IPS DF 6.9 (cell line): ENCODE measurements at places on chromosomes 5 and 9.

DNA sequence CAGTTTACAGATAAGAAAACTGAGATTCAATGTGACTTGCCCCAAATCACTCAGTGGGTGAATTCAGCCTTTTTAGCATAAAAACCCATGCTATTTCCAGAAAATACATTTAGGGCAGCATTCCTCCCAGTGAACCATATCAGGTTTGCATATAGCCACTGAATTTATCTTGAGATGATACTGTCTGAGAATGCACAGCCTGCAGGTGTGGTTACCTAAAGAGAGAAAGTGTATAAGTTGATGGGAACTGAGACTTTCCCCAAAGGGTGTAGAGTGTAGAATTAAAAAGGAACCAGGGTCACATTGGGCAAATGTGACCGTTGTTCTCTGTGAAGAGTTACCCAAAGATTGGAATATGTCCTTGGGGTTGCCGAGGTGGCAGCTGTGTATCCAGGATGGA lies 100.0 kb upstream of the PIK3R1 start:
- DNase-seq: no peak

DNA sequence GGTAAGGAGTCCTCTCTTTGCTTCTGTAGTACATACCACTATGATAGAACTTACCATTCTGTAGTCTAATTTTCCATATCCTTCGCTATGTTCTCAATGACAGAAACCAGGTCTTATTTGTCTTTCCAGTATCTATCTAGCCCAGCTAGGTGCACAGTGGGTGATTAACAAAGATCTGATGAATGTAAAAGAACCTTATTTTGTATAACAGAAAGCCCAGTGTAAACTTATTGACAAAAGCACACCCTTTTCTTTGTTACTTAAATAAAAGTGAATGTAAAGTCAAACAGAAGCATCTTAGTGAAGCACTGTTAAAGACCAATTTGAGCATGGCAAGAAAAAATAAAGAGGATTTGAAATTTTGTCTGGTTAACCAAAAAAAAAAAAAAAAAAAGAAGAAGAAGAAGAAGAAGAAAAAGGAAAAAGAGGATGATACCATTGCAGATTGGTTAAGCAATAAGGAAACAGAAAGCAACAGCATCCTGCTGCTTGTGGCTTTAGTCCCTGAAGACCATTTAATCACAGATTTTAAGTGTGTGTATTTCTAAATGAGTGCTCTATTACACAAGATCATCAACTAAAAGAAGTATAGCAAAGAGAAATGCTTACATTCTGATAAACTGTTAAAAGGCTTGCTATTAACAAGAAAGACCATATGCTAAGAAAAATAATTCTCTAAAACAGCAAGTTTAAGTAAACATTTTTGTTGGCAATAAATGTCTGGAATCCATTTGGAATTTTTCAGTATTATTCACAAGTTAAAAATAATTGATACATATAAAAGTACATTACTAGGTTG lies 21.2 kb downstream of the MEGF9 start:
- DNase-seq: no peak

DNA sequence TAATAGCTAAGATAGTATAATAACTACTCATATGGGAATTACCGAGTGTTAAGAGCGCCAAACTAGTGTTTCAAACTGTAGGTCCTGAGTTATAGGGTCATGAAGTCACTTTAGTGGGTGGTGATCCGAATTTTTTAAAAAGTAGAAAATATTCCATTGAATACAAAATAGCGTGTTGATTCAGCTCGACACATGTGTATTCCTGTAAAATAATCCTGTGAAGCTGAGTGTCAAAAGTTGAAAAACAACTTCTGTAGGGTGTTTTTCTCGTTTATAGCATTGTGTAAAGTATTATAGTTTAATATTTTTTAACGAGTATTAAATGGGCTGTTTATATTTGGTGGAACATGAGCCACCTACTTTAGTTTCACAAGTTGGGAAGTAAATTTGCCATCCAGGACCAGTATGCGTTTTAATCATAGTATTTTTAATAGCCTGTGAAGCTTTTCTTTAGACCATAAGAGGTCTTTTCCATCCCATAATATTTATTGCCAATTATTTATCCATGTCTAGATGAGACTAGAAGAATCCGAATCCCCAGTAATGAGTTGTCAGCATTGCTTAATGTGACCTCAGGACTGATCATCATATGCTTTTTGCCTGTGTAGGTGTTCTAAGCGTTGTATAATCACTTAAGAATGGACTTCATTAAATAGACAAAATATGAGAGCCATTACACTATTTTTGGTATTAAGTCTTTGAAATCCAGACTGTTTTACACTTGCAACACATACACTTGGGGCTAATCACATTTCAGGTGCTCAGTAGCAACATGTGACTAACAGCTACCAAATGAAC lies 84.1 kb downstream of the PTPDC1 start:
- no peak for DNase-seq

GRCh38 chr5:76256116-76256889 lies 146.8 kb upstream of the IQGAP2 start:
- peak; percentile 48 for DNase-seq

- DNase-seq: no peak
Measured at GRCh38 chr9:70902171-70902570, 219.2 kb downstream of the TRPM3 start.

GRCh38 chr5:67166460-67167285 lies 29.9 kb downstream of the CD180 start:
- DNase-seq: no peak

GRCh38 chr5:173204185-173204979 lies 30.6 kb downstream of the NKX2-5 start:
- no peak for DNase-seq

- no peak for DNase-seq
Measured at GRCh38 chr9:129863059-129863690, 27.9 kb downstream of the USP20 start.

GRCh38 chr9:123725389-123725788 lies 204.5 kb downstream of the DENND1A start:
- no peak for DNase-seq

- DNase-seq: no peak
Measured at GRCh38 chr5:407801-408268, 35.1 kb upstream of the EXOC3 start.

DNA sequence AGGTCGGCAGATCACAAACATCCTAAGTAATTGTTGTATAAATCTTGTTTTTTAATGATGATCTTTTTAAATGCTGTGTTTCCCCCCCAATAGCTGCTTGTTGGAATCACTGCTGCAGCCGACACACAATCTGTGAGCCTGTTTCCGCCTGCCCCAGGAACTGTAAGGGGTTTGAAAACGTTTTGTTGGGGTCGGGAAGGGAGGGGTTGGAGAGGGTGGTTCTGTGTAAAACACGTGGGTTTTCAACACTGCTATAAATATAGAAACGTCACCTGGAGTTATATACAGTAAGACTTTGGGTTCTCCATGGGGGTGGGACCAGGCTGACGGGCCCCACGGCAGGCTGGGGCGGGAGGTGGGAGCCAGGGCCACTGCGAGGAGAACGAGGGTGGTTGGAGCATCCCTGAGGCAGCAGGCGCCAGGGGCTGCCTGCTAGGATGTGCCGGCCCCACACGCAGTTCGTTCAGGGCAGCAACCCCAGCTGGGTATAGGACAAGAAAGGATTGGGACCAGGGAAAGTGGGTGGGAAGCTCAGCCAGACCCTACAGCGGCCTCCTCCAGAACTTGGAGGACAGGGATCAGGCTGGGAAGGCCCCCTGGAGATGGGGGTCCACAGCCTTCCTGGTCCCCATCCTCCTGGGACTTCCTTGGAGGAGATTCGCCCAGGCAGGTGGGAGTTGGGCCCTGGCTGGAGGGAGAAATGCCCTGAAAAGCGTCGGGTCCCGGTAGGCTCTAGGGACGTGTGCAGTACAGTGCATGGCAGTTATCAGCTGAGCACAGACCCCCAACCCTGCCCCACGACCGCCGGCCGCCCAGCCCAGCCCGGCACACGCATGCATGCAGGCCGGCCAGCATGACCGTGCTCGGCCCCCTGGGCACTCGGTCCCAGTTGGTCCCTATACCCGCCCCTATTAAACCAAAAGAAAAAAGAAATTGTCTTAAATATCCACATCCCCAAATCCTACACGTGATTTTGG lies 9.7 kb downstream of the RNF44 start:
- DNase-seq: no peak

GRCh38 chr9:35891646-35892045 lies 14.4 kb upstream of the HRCT1 start:
- DNase-seq: no peak
